ENCODE measurements at places on chromosomes 3 and 15.

GRCh38 chr3:14415501-14415900 is 13.1 kb downstream of the SLC6A6 start:
- DNase-seq = no peak

DNA sequence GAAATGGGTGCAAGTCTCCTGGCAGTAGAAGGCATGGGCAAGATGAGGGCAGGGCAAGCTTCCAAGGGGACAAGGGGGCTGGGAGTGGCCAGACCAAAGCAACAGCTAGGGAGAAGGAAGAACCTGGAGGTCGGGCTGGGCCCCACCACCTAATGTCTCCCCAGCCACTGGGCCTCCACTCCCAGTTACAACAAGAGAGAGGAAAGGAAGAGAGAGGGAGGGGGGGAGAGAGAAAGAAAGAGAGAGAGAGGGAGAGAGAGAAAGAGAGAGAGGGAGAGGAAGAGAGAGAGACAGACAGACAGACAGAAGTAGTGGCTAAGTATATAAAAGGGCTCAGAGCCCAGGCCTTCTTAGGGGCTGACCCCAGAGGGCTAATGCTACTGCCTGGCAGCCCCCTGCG is 6.9 kb downstream of the DUSP7 start:
- DNase-seq = no peak

DNA sequence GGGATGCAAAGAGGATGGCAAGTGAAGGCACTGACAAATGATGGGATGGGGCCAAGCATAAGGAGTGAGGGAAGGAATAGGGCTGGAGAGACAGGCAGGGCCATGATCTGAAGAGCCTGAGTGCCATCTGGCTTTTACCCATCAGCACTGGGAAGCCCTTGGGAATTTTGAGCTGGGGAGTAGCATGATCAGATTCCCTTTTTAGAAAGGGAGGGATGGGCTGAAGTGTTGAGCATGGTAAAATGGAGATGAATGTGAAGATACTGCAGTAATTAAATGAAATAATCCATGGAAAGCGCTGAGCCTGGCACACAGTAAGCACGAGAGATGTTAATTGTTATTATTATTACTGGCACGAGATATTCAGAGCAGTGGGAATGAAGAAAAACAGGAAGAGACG is 9.9 kb downstream of the RBP1 start:
- DNase-seq = no peak

- DNase-seq = no peak
These were observed 160.0 kb upstream of the SNTN start for GRCh38 chr3:63492464-63492863.

DNA sequence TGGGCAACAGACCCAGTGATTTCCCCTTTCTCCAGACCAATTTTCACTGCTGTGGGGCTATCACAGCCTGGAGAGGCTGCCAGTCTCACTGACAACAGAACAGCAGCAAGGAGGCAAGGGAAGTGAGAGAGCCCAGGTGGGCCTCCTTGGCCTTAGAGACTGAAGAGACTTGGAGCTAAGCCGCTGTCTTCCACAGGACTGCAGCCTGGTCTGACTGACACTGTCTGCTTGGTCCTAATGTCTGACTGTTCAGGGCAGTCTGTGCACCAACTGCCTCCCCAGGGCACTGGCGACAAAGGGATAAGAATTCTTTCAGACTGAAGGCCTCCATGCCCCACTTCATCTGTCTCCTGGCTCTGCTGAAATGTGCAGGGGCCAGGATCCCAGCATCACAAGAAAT is 11.5 kb downstream of the POMGNT2 start:
- no peak for DNase-seq

DNA sequence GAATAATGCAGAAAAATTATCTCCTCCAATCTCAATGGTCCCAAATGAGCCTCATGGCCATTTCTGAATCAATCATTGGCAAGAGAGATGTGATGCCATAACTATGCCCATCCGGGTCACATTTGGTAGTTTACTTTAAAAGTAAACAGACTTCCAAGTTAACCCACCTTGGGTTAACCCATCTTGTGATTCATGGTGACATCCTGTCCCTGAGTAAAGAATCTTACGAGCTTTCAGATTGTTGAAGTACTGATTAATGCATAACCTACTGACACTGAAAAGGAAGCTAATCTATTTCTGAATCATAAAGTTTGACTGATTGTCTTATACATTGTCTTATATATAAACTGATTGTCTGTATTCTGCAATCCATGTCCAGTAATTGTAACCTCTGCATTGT is 467.2 kb upstream of the AGTR1 start:
- no peak for DNase-seq

- peak; percentile 30 for DNase-seq
These were observed 603 bp downstream of the SCAPER start for GRCh38 chr15:76904461-76905012.

- DNase-seq = no peak
These were observed 12.9 kb downstream of the MB21D2 start for GRCh38 chr3:192904632-192905289.

- DNase-seq = no peak
These were observed 36.2 kb upstream of the COL6A6 start for GRCh38 chr3:130480736-130481135.

- no peak for DNase-seq
These were observed 1102.2 kb downstream of the TUSC7 start for GRCh38 chr3:117811786-117812185.

DNA sequence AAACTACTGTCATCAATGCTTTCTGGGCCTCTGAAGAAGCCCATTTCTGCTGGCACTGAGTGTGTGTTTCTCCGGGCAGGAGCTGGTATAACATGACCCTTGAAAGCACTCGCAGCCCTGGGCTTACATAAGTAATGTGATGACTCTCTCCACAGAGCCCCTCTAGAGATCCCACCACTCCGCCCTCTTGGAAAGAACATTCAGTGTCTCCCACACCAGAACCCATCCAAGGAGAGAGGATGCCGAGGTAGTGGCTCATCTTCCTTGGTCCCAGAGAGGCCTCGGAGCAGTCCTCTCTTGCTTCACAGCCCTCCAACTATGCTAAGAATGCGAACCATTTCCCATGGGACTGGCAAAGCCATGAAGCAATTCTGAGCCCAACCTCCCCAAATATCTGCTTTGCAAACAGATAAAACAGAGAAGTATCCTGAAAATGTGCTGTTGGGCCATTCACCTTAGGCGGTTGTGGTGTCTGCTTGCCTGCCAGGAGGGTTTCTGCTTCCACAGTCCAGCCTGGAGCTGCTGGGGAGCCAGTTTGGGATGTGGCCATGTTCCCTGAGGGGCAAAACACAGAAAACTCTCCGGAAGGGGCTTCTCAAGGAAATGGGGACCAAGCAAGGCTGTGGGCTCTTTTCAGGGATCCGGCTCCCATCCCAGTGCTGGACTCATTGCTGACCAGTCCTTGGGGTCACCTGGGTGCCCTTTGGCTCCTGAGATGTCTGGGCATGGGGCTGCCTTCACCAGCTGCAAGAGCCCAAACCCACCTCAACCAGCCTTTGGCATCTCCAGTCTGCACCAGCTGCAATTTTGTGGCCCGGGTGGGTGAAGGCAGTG is 47.3 kb downstream of the AMOTL2 start:
- DNase-seq = no peak

- DNase-seq = no peak
These were observed 27.0 kb upstream of the KCTD6 start for GRCh38 chr3:58464866-58465265.

- DNase-seq = no peak
These were observed 382.5 kb upstream of the TPRG1 start for GRCh38 chr3:188789251-188789650.

DNA sequence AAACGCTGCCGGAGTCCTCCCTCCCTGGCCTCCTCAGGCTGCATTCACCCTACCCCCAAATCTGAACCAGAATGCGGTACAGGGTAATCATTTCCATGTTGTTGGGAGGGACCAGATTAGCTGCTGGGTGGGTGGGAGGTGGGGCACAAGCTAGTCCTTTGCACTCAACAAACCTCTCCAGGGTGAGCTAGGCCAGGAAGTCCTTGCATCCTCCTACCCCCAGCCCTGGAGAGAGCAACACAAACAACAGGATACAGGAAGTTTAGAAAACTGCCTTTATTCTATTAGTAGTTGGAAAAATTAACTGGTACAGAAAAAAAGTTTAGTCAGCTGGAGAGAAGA is 702 bp upstream of the GPX1 start:
- DNase-seq = peak; percentile 9

GRCh38 chr15:45126535-45127158 is 3.0 kb downstream of the DUOXA1 start:
- DNase-seq = peak; percentile 60

GRCh38 chr3:129046037-129046731 is 14.4 kb upstream of the GP9 start:
- no peak for DNase-seq
